ENCODE measurements at places on chromosomes 4 and X. TPM values are rescaled to one million over a fixed set of nuclear protein-coding genes. Genes with fewer than 3 reads are reported as not detected.
A peak's percentile ranks its signal among the peaks of the same experiment; 100 is the strongest.

DNA sequence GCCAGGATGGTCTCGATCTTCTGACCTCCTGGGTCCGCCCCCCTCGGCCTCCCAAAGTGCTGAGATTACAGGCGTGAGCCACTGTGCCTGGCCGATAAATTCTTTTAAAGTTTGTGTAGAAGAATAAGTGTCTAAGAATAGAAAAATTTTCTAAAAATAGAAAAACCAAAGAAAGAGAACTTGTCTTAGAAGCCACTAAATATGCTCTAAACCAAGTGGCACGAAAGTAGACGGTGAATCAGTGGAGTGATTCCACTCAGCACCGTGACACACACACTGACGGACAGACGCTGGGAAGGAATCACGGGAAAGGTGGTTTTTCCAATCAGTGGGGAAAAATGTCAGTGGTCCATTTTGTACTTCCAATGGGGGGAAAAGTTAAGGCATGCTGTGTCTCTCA is 72.7 kb upstream of the PSAPL1 start:
- no peak for DNase-seq

DNA sequence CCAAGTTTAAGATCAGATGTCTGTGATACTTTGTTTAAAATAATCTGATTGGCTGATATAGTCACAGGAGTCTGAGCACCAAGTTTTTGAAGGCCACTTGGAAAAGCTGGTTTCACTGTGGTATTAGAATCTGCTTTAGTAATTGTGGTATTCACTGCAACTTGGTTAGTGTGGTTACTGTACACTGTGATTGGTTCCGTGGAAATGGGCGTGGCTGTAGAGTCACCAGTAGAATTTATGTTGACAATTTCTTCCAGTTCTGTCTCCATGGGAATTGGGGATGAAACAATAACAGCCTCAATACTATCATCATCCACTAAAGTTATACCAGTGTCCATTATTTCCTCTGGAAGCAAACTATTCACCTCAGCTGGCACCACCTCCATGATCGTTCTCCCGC is 26.2 kb downstream of the LIN54 start:
- DNase-seq, result no peak

DNA sequence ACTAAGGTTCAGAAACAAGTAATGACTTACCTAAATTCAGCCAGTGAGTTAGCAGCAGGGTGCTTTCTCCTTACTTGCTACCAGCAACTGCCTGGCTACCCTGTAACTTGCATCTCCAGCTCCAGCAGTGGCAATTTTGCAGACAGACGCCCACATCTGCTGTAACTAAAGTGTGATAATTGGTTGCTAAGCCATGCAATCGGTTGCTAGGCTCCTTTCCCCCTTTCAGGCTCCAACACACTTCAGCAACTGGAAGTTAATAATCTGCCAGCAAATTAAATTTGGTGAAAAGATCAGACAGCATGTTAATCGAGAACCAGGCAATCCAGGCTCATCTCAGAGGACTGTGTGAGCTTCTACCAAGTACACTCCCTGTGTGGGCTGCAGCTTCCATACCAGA is 24.2 kb upstream of the ARHGEF9 start:
- no peak for DNase-seq

Gene CSAG3
- not detected for polyA plus RNA-seq

Gene ACOT9
- 9.3 TPM for polyA plus RNA-seq

DNA sequence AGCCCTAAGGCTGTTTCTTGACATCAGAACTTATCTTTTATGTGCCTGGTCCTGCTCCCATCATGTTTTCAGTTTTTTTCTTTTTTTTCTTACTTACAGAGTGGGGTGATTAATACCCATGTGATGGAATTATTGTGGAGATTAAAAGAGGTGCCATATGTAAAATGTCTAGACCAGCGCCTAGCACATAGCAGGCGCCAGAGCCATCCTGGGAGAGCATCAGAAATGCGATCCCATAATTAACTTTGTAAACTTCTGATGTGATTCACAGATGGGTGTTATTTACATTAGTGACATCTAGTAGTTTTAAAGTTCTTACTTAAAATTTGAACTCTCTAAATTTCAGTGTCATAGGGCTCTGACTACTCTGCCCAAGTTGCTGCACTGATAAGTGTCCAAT is 66.2 kb upstream of the PGRMC2 start:
- no peak for DNase-seq

DNA sequence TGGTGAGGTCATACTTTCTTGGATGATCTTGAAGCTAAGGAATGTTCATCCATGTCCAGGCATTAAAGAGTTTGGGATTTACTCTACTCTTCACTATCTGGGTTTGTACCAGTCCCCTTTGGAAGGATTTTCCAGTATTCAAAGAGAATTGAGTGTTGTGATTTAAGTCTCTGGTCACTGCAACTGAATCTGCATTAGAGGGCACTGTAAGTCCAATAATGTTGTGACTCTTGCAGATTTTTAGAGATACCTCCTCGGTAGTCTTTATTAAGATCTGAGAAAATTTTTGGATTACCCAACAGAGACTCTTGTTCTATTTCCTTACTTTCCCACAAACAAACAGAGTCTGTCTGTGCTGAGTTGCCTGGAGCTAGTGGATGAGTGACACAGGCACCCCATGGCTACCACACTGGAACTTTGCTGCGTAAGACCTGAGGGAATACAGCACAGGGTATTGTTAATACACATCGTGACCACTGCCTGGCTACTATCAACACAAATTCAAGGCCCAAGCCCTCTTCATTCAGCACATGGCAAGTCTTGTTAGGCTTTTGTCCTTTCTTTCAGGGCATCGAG is 357.1 kb upstream of the KLHL4 start:
- DNase-seq, result no peak

Gene SLIT2
- 0.64 TPM for polyA plus RNA-seq

- DNase-seq, result no peak
These were observed 282.5 kb upstream of the FAT1 start for GRCh38 chr4:187006189-187006618.

Gene C4orf51
- polyA plus RNA-seq, result not detected

Gene SLC34A2
- polyA plus RNA-seq, result 1.3 TPM

Gene TLR7
- polyA plus RNA-seq, result 0.12 TPM

GRCh38 chr4:2057382-2058065 is 1.6 kb upstream of the NAT8L start:
- DNase-seq, result no peak

Gene USP51
- polyA plus RNA-seq, result 0.29 TPM

- DNase-seq, result no peak
These were observed 32.2 kb downstream of the CFAP299 start for GRCh38 chr4:80367737-80368136.

DNA sequence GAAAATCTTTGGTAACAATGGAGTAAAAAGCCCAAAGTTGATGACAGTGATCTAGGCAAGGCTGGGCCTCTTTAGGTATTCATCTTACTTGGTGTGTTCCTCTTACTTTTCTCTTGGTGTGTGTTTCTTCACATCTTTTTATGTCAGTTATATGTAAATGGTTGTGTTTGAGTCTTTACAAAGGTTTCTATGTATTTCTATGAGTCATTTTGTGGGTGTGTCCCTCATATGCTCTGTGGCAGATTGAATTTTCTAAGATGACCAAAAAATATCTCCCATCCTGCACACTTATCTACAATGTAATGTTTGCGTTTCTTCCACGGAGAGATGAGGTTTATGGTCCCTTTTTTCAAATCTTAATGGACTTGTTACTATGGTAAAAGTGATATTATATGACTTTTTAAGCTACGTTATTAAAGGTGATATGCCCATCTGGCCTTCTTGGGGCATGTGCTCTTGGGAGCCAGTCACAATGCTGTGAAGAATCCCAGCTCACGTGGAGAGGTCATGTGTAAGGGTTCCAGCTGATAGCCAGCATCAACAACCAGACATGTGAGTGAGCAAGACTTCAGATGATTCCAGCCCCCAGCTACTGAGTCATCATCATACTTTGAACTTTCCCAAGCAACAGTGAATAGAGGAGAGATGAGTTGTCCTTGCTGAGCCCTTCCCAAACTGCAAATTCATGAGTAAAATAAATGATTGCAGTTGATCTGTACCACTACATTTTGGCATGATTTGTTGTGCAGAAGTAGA is 126.9 kb downstream of the CBLL2 start:
- no peak for DNase-seq

- DNase-seq, result no peak
These were observed 607.8 kb downstream of the FSTL5 start for GRCh38 chr4:161555689-161556660.

Gene OTOP1
- not detected for polyA plus RNA-seq

DNA sequence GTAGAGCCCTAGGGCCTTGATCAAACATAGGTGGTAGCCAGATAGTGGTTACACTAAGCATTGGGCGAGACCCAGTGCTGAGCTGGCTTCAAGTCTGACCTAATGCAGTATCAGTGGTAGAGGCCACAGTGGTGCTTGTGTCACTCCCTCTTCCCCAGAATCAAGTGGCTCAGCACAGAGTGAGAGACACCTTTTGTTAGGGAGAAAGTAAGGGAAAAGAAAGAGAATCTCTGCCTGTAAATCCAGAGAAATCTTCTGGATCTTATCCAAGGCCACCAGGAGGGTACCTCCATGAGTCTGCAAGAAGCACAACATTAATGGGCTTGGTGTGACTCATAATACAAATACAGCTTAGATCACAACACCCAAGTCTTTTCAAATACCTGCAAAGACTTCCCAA is 117.7 kb upstream of the SLC6A14 start:
- DNase-seq, result no peak

- DNase-seq, result no peak
These were observed 53.3 kb downstream of the FBXL5 start for GRCh38 chr4:15601862-15602261.

Gene MAGEA2
- not detected for polyA plus RNA-seq

Gene FAM114A1
- 72.0 TPM for polyA plus RNA-seq

DNA sequence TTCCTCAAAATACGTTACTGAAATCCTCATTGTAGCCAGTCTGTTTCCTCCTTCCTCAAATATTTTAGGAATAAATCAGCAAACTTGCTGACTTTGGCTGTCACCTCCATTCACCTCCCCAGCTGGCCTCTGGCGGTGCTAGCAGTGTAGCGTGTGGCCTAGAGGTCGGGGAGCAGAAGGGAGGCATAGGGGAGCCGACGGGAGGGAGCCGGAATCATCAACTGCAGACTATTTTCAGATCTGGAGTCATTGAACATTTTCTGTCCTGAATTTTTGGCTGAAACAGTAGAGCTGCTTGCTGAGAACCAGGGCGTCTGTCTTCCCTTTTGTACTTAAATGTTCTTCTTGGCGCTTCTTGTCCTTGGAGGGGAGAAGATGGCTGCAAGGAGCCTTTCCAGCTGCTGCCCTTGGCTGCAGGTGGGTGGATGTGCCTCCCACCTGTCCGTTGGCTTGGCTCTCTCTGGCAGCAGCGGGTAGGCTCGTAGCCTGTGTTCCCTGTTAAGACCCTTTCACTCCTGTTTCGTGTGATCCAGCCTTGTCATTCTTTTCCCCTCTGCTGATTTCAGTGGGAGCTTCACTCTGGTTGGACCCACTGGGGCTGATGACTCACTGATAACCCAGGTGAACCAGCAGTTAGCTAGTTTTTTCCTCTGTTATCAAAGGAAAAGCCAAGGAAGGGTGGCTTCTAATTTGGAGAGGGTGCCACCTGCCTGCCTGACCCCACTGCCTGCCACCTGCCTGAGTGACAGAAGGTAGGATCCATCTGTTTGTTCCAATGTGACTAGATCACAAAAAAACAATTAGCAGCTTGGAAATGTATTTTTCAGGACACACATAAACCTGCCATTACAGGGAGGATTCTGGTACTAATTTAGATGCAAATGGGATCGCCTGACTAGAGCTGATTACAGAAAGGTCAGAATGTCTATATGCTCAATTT is 135.9 kb downstream of the GATB start:
- no peak for DNase-seq

DNA sequence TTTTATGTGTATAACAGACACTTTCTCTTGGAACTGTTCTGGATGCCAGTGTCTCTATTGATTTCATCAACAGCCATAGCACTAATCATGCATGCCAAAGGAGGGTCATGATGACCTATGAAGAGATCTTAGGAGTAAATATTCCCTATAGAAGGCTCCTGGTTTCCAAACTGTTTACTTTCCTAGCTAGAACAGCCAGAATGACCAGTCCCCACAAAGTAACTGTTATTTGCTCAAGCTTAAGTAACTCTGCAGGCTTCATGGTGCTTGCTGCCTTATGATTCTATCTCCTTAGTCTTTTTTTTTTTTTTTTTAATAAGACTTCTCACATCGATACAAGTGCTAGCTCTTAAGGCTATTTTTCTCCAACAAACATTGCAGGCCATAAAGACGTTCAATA is 12.4 kb downstream of the S100G start:
- no peak for DNase-seq

DNA sequence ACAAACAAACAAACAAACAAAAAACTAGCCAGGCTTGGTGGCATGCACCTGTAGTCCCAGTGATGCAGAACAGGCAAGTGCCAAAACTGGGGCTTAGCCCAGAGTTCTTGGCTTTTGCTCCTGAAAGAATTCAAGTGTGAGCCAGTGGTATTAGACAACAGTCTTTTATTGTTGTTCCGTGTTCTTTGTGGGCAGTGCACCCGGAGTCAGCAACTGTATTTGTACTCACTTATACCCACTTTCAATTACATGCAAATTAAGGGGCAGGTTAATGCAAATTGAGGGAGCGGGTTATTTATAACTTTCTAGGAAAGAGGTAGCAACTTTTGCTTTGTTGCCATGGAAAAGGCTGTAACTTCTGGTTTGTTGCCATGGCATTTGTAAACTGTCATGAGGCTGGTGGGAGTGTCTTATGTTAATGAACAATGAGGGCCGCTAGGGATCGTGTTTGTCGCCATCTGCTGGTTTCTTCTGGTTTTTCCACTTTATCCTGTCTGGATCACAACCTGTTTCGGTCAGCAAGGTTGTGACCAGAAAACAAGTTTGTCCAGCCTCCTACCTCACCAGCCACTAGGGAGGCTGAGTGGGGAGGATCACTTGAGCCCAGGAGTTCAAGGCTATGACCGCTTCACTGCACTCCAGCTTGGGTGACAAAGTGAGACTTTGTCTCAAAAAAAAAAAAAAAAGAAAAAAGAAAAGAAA is 88.8 kb upstream of the ESX1 start:
- peak; percentile 33 for DNase-seq

- DNase-seq, result peak; percentile 62
These were observed 687 bp downstream of the CDK16 start for GRCh38 chrX:47218920-47219815.

Gene PCDH10
- 0.05 TPM for polyA plus RNA-seq

DNA sequence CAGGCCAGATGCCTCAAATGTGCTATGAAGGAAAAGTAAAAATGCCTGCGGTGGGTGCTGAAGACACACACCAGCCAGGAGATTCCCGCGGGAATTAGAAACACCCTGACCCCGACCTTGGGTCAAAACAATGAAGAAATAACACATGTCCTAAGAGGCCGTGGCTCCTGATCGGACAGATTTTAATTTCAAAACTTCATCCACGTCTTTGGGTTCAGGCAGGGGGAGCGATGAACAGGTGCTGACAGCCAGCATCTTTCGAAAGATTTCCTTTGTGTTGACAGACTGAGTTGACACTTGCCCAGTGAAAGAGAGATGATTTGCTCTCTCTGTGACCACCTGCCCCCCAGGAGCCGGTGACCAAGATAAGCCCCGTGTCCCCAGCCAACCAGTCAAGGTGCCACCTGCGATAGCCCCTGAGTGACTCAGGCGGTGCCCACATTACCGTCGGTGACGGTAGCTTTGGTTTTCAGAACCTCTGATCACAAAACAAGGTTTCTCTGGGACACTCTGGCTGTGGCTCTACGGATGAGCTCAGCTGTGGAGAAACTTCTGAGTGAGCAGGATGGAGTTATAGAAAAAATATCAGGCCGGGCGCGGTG is 11.0 kb upstream of the IL3RA start:
- no peak for DNase-seq
